MCF 10A (cell line): ENCODE measurements at places on chromosomes 4 and X. TPM values are rescaled to one million over a fixed set of nuclear protein-coding genes. Genes with fewer than 3 reads are reported as not detected.

Gene CLIC2
- 6.0 and 9.2 TPM in 2 replicates for total RNA-seq

Gene CWH43
- total RNA-seq, result not detected in 2 replicates

Gene MAGEB10
- not detected in 2 replicates for total RNA-seq

Gene SASH3
- total RNA-seq, result not detected in 2 replicates

GRCh38 chrX:129769467-129770154 lies 10.1 kb upstream of the SASH3 start:
- no peak for DNase-seq

- peak; percentile 64 for DNase-seq
Measured at GRCh38 chr4:1012034-1012739, 761 bp downstream of the FGFRL1 start.

DNA sequence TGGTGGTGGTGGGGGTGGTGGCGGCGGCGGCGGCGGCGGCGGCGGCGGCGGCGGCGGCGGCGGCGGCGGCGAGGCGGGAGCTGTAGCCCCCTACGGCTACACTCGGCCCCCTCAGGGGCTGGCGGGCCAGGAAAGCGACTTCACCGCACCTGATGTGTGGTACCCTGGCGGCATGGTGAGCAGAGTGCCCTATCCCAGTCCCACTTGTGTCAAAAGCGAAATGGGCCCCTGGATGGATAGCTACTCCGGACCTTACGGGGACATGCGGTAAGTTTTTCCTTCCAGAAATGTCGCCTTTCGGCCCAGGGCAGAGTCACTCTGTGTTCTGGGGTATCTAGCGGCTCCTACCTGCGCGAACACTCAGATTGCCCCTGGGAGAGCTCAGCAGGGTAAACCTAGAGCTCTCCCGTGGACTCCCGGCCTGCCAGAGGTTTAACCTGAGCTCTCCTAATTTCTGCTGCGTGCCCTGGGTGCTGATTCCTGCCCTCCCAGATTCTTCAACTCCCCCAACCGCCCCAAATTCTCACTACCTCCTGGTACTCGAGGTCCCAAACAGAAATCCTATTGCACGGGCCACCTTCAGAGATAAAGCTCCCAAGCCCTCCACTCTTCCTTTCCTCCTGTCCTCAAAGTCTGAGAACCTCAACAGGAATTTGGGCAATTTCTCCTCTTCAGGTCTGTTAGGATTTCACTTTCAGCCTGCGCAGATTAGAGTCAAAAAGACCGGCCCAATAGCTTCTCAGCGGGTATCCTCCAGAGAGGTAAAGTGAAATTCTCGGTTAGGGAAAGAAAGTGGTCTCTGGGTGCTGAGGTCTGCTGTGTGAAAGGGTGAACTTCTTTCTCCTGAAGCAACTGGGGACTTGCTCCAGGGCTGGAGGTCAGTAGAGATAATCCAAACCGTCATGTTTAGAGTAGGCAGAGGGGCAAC lies 2.9 kb downstream of the AR start:
- no peak for DNase-seq

GRCh38 chrX:130834149-130834548 lies 68.9 kb downstream of the ENOX2 start:
- no peak for DNase-seq

- DNase-seq, result no peak
Measured at GRCh38 chrX:5753291-5753690, 475.4 kb downstream of the NLGN4X start.

GRCh38 chr4:180219080-180219479 lies 2024.1 kb upstream of the TENM3 start:
- no peak for DNase-seq
